AG09309 (cell line): ENCODE measurements at places on chromosomes 1 and 21.

- DNase-seq: no peak
Measured at GRCh38 chr1:81499487-81499886, 301.2 kb upstream of the ADGRL2 start.

- no peak for DNase-seq
Measured at GRCh38 chr1:61124696-61125095, 42.3 kb downstream of the NFIA start.

- no peak for DNase-seq
Measured at GRCh38 chr21:26832546-26832945, 12.7 kb downstream of the ADAMTS1 start.

- no peak for DNase-seq
Measured at GRCh38 chr1:5765997-5766913, 226.0 kb downstream of the NPHP4 start.

DNA sequence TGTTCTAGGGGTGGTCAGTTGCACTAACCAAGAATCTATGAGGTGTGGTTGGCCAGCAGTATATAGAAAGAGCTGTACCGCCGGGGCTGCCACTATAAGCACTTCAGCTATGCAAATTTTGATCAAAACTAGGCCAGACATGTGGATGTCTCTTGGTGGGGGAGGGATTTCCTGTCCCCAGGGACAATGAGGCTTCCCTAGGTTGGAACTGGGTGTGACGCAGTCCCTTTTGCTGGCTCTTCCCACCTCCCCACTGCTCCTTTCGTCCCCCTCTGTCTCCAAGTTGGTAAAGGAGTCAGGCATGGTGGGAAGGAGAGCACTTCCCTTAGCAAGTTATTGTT lies 13.6 kb downstream of the SDCCAG8 start:
- no peak for DNase-seq

DNA sequence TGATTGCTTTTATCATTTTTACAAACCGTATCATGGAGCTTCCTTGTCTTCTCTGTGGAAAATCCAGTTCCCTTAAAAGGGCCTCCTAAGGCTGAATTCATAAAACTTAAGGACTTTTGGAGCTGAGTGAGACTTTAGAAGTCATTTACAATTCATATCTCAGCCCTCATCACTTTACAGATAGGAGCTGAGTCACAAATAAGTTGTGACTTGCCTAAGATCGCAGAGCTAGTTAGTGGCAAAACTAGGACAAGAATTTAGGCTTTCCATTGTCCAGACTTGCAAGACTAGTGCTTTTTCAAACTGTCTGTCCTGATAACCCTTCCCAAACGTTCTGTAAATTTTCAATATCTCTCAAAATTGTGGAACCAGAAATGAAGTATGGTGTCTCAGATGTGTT lies 37.3 kb downstream of the C1orf21 start:
- DNase-seq: no peak

GRCh38 chr1:198497326-198498102 lies 43.0 kb downstream of the ATP6V1G3 start:
- peak; percentile 25 for DNase-seq

GRCh38 chr1:110188035-110188618 lies 22.0 kb upstream of the KCNC4 start:
- peak; percentile 59 for DNase-seq

DNA sequence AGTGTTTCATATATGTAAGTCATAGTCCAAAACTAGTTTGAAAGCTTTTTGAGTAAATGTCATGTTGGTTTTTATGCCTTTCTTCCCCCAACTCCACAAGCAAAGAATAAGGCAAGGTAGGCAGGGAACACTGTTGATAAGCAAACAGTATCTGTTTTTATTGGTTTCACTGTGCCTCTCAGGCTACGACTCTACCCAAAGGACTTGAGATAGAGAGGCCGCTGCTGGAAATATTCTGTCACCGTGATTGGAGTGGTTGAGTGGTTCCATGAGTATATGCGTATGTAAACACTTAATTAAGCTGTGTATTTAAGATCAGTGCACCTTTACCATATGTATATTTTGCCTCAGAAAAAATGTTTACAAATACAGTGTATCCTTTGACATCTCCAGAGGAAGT lies 138.1 kb upstream of the KIF26B start:
- no peak for DNase-seq

- no peak for DNase-seq
Measured at GRCh38 chr21:43866659-43867331, 1.8 kb downstream of the AGPAT3 start.

DNA sequence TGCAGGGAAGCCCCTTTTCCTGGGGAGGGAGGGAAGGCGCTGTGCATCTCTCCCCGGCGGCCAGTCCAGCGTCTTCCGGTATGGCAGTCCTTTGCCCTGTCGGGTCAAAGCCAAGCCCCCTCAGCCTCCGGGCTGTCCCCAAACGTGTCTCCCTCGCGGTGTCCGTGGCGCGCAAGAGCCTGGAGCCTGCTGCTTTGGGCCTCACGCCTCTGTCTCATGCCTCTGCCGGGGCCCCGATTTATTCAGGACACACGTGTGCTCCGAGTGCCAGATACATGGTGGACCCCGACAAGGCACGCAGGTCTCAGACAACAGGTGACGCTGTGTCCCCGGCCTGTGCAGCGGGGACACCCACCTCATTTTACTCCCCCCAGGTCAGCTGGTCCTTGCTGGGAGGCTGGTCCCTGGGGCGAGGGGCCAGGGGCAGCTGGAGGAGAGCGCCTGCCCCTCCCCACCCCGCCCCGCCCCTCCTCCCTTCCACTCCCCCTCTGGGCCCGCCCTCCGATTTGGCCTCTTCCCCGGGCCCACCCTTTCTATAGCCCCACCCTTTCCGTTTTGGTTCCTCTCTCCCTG lies 176.7 kb downstream of the CAMTA1 start:
- DNase-seq: no peak

GRCh38 chr1:3119725-3120124 lies 50.7 kb downstream of the PRDM16 start:
- no peak for DNase-seq

- no peak for DNase-seq
Measured at GRCh38 chr1:6013491-6013890, 21.3 kb upstream of the NPHP4 start.

DNA sequence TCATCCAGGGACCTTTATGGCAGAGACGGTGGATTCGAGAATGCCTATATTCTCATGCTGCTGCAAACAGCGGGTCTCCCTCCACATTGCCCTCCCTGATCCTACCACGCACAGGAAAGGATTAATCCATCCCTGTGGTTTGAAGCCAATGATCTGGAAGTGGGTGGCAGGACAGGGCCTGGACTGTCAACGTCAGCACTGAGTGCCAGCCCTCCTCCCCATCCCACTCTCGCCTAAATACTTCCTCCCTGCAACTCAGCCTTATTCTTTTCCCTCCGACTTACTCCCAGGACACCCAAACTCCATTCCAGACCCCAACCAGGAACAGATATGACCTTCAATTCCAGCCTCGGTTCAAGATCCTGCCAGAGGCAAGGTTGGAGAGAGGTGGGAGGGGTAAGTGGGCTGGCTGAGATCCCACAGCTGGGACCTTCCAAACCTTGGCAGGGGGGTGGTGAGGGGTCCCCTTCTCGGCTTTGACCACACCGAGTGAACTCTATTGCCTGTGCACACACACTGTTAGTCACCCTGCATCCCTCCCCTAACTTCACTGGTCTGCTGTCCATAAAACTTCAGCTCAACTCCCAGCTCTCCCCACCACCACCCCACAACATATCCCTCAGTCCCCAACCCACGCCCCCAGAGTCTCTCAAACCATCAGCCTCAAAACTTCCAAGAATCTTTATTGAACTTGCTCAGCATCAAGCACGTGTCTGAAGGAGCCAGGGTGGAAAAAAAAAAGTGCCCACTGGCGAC lies 2.4 kb upstream of the S100A5 start:
- DNase-seq: no peak

DNA sequence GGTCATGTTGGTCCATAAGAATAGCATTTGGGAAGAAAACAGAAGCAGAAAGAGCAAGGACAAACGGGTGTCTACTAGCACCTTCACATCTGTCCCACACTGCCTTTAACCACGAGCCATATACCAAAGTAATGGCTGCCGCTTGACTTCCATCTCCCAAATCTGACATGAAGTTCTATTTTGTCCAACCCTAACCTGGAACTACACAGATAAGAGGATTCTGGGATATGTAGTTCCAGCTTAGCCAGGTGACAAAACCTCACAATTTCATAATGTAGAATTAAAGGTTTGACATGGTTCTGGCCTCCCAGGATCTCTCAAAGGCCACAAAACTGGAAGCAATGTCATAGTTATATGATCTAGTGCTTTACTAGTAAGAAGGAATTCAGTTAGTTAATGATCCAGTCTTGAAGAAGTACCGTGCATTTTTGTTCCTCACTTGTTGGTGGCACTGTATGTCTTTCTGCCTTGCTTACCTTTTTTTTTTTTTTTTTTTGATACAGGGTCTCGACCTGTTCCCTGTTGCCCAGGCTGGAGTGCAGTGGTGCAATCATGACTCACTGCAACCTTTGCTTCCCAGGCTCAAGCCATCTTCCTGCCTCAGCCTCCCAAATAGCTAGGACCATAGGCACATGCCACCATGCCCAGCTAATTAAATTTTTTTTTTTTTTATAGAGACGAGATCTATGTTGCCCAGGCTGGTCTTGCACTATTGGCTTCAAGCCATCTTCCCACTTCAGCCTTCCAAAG lies 17.5 kb downstream of the PTGFRN start:
- no peak for DNase-seq

DNA sequence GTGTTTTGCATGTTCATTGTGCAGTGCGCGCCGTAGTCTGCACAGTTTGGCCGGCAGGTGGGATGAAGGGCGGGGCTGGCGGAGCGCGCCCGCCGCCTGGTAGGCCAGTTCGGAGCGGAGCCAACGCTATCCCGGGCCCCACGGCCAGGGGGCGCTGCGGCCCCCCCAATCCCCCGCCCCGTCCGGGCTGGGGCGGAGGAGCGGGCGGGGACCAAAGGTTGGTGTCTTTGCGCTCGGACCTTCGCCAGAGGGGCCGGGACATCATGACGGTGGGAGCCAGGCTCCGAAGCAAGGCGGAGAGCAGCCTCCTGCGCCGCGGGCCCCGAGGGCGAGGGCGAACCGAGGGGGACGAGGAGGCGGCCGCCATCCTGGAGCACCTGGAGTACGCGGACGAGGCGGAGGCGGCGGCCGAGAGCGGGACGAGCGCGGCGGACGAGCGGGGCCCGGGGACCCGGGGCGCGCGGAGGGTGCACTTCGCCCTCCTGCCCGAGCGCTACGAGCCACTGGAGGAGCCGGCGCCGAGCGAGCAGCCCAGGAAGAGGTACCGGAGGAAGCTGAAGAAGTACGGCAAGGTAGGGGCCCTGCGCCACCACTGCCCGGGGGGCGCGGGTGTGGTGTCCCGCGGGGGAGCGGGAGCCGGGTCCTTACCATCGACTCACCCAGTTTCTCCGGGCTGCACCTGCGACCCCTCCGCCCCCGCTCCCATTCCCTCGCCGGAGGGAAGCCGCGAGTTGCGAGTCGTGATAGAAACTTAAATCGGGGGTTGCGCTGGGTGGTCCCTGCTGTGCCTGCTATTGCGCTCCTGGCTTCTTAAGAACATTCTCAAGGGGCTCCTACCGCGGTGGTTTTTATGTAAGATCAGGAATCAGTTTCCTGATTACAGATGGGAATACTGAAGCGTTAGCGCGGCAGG lies at the start of gene C1orf115:
Gene C1orf115 (plus strand): TSS at position 224 of the 913 bp plus-strand sequence. CDS start 40 bp downstream, at position 264.
- DNase-seq: no peak

DNA sequence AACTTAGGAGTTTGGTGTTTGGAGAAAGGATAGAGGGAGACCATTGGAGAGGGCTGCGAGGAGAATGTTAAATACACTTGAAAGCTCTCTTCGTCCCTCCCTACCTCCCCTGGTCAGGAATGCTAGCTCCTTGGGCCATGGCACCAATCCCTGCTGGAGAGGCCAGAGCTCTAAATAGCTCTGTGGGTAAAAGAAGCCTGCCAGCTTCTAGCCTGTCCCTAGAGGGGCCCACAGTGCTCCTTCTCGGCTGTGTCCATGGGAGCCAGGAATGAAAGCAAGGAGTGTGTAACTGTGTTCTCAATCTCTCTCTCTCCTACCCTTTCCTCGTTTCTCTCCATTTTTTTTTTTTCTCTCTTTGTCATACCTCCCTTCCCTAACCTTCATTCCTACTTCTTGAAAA lies at the start of gene CCDC190:
Gene CCDC190 (minus strand): TSS at position 75 of the 400 bp plus-strand sequence. CDS start 1,529 bp downstream, outside the sequence.
- no peak for DNase-seq

- DNase-seq: no peak
Measured at GRCh38 chr1:47616036-47616435, 178.2 kb downstream of the FOXD2 start.

DNA sequence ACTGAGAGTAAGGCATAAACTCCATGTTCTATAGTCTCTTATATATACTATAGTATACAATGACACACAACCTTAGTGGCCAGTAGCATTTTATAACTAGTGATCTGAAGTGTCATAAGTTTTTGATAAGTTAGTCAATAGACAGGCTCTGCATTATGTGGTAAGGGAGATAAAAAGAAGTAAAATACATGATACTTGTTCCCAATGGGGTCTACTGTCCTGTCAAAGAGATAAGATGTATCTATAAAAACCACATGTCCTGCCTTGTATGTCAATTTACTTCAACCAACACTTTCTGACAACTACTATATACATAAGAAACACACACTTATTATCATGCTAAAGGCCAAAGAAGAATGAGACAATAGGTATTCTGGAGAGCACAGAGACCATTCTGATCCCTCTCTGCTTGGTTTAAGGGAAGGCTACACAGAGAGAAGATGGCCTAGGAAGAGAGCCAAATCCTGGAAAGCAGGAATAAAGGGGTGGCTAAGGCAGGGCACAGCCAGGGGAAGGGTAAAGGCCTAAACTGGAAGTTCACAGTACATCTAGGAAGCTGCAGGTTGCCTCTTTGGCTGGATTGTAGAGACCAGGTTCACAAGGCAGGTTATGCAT lies 91.4 kb downstream of the LYST start:
- no peak for DNase-seq

- DNase-seq: no peak
Measured at GRCh38 chr1:29304025-29304684, 67.8 kb downstream of the PTPRU start.

DNA sequence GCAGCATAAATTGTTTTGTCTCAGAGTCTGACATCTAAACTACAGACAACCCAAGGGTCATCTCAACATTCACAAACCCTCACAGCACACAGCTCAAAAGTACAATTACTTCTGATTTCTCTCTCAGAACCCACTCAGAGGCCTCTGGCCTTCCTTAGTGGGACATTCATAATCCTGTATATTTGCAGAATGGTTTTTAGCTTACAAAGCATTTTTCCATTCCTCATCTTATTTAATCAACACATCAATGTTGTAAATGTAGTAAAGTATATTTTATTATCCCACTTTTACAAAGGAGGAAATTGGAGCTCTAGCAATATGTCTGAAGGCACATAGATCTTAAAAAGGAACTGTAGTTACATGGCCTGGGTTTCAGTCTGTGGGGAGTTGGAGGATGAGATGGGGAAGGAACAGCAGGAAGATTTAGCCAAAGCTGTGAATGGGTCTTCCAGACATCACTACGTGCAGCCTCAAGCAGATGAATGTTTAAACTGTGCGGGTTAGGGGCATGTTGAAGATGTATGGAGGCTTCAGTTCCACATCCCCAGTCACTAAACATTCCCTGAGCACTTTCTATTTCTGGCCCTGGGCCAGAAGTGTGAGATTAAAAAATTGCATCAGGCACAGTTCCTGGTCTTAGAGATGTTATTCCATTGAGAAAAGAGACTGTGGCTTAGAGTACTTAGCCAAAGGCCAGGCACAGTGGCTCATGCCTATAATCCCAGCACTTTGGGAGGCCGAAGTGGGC lies 13.3 kb downstream of the AKNAD1 start:
- DNase-seq: no peak
